Stimulated activated CD4-positive, alpha-beta T cell treated with anti-CD3 and anti-CD28 coated beads, Interleukin-4, amount 100 ng/mL, for 4 hours (primary cell): ENCODE measurements at places on chromosomes 5 and 9.

DNA sequence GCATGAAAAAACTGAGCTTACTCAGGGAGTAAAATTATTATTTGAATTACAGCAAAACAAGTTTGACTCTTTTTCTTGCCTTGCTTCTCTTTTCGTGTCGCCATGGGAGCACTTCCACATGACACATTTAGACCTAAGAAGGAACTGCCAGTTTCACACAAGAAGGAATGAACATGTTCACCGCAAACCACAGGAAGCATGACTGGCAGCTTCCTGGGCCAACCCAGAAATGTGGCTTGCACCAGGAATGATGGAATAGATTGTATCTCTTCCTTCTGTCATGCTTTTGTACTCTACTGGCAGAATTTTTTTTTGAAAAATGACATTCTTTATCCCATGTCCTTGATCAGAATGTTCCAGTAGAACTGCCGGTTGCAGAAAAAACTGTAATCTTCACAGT is 32.9 kb upstream of the MAN2A1 start:
- DNase-seq, result peak; percentile 43

DNA sequence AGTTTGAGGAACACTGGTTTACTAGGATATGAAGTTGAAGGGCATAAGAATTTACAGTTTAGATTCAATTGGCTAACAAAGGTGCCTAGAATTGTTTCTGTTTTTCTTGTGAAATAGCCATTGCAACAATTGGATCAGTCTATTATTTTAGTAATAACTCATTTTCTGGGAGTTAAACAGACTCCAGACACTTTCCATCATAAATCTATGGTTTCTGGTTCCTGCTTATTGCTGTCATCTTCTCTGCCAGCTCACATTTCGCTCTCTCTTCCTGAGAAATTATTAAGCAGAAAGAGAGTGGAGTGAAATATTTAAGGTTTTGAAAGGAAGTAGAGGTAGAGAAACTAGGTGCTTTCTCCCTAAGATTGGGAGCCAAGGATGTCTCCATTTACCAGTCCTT is 165.1 kb upstream of the PRR16 start:
- DNase-seq, result no peak

DNA sequence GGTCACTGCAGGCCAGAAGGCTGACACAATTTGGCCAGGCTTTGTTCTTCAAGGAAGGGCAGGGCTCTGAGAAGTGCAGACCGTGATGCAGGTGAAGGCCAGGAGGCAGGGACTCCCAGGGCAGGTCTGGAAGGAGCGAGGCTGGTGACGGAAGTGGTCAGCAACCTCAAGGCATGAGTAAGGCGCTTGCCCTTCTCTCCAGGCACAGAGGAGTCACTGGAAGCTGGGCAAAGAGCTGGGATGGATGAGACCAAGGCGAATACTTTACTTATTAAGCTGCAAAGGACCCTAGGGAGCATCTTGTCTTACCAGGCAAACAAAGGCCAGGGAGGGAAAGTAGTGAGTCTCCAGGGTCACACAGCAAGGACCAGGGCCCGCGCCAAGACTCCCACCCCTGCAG is 18.6 kb downstream of the IRF1 start:
- DNase-seq, result no peak

DNA sequence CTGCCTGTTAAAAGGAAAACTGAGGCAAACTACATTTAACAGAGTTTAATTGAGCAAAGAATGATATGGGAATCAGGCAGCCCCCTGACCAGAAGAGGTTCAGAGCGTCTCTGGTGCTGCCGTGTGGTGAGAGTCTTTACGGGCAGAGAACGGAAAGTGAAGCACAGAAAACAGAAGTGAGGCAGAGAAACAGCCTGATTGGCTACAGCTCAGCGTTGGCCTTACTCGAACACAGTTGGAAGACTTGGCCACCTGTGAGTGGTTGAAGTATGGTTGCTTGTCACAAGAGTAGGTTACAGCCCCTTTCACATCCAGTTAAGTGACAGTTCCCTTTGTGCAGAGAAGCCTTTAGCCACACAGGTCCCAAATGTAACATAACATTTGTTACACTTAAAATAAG is 16.9 kb upstream of the FBP1 start:
- no peak for DNase-seq

- DNase-seq, result no peak
Observed at GRCh38 chr5:136905571-136905970, 540.2 kb upstream of the TRPC7 start.

- no peak for DNase-seq
Observed at GRCh38 chr9:14902561-14902960, 7.7 kb downstream of the FREM1 start.
